Prostate gland (tissue), 2 donors: ENCODE measurements at places on chromosomes 3 and 15. TPM values are rescaled to one million over a fixed set of nuclear protein-coding genes. Genes with fewer than 3 reads are reported as not detected.

- H3K27me3 ChIP-seq = no peaks in the 10 kb centered on the region
- H3K27ac ChIP-seq = no peak overlapping the region
- H3K4me3 ChIP-seq = no peak overlapping the region
- no peaks in the 10 kb centered on the region for H3K36me3 ChIP-seq
- H3K4me1 ChIP-seq = no peaks in the 10 kb centered on the region
Measured at GRCh38 chr3:16216373-16216935, 42.0 kb downstream of the GALNT15 start.

DNA sequence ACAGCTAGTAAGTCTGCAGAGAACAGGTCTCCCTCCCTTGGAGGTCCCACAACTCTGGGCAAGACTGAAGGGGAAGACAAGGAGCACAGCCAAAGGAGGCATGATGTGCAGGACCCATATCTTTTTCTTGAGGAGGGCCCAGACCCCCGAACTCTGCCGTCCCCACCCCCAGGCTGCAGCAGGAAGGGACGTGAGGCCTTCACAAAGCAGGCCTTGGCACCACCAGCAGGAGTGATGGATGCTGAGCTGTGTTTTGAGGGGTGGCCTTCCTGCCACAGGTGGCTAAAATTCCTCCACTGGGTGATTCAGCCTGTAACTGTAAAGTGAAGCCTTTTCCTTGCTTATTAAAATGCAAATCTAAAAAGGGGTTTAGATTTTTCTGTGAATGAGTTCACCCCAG, 8.6 kb downstream of the PLA2G4D start:
- H3K27me3 ChIP-seq = no peaks in the 10 kb centered on the region
- H3K4me1 ChIP-seq = no peaks in the 10 kb centered on the region
- DNase-seq = no peak
- no peak overlapping the region for H3K27ac ChIP-seq

GRCh38 chr3:115248274-115248673, 101.2 kb upstream of the ZBTB20 start:
- H3K27ac ChIP-seq = no peak overlapping the region
- H3K27me3 ChIP-seq = no peaks in the 10 kb centered on the region
- no peak overlapping the region for H3K4me3 ChIP-seq
- DNase-seq = no peak
- H3K36me3 ChIP-seq = no peaks in the 10 kb centered on the region

GRCh38 chr15:66886686-66887273, 178.6 kb upstream of the SMAD3 start:
- H3K27ac ChIP-seq = no peak overlapping the region
- no peaks in the 10 kb centered on the region for H3K36me3 ChIP-seq
- no peaks in the 10 kb centered on the region for H3K27me3 ChIP-seq
- H3K4me3 ChIP-seq = no peak overlapping the region
- no peaks in the 10 kb centered on the region for H3K4me1 ChIP-seq

DNA sequence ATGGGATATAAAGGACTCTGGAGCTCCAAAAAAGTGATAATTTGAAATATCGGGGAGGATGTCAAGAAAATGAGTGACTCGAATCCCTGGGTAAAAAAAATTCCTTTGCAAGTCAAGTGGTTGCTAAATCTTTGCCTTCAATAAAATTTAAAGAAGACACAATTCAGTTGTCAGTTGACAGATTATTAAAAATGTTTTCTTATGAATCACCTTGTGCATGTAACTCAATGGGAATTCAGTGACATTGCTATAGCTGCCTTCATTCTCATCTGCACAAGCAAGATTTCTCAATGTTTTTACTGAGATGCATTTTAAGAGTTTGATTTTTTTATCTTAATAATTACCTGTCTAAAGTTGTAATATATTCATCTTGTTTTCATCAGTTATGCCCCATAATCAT, 264.0 kb upstream of the IL12A start:
- no peaks in the 10 kb centered on the region for H3K36me3 ChIP-seq
- H3K4me3 ChIP-seq = no peak overlapping the region
- H3K27me3 ChIP-seq = no peaks in the 10 kb centered on the region
- no peaks in the 10 kb centered on the region for H3K4me1 ChIP-seq
- no peak for DNase-seq
- no peak overlapping the region for H3K27ac ChIP-seq

DNA sequence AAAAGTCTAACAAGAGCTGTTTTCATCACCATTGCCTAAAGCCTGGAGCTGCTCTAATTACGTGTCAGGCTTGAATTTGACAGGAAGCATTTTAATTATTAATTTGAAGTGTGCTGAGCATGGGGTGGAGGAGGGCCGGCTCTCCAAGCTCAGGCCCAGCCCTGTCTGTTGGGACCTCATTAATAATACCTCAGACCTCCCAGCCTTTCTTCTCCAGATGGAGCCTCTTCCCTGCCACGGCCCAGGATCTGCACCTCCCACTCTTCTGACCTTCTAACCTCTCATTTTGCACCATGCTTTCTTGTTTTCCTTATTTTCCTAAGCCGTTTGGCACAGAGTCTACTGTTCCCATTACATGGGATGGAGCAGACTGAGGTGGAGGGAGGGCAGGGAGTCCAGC, 30.0 kb downstream of the INSYN1 start:
- no peak overlapping the region for H3K27ac ChIP-seq
- no peak for DNase-seq
- no peak overlapping the region for H3K4me3 ChIP-seq
- H3K27me3 ChIP-seq = no peaks in the 10 kb centered on the region
- no peaks in the 10 kb centered on the region for H3K4me1 ChIP-seq

DNA sequence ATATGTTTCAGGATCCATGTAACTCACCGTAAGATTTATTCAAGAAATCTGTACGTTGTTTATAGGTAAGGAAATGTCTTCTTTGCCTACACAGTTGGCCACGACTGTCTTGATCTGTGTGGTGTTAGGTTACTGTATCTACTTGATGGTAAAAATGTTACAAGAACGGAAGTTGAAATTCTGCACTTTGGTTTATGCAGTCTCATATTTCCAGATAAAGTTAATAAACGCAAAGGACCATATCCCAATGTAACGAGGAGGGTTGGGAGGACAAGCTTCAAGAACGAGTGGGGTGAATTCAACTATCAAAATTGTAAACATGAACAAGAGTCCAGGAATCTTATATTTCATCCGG, 1.0 kb downstream of the USF3 start:
- DNase-seq = no peak
- peak overlapping the region; percentile 100 for H3K27ac ChIP-seq
- no peaks in the 10 kb centered on the region for H3K4me1 ChIP-seq
- no peaks in the 10 kb centered on the region for H3K36me3 ChIP-seq
- no peaks in the 10 kb centered on the region for H3K27me3 ChIP-seq

DNA sequence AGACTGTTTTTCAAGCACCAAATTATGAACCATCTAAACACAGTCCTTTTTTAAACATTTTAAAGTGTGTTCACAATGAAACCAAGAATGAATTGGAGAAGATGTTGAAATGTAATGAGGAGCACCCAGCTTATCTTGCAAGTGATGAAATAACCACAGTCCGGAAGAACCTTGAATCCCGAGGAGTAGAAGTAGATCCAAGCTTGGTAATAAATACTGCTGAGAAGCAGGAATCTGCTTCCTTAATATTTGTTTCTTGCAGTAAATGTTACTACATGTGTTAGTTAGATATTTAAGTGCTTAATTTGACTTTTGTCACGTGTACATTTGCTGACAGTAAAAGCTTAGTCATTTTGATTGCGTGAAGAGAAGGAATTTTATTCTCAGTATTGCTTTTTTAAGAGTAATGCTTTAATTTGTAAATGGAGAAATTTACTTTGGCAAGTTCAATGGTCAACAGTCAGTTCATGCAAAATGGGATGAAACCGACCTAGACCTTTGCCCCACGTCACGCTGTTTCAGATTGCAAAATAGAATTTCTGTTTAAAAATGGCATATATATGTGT, 69.8 kb downstream of the OPA1 start:
- H3K27me3 ChIP-seq = no peaks in the 10 kb centered on the region
- no peak overlapping the region for H3K4me3 ChIP-seq
- H3K27ac ChIP-seq = no peak overlapping the region
- H3K4me1 ChIP-seq = no peaks in the 10 kb centered on the region
- DNase-seq = no peak
- no peaks in the 10 kb centered on the region for H3K36me3 ChIP-seq

- no peaks in the 10 kb centered on the region for H3K27me3 ChIP-seq
- H3K36me3 ChIP-seq = no peaks in the 10 kb centered on the region
- peaks cover 2% of the 10 kb centered on the region for H3K4me1 ChIP-seq
- DNase-seq = no peak
Measured at GRCh38 chr3:169548194-169548593, 115.3 kb downstream of the MECOM start.

- no peak for DNase-seq
- H3K4me1 ChIP-seq = peaks cover 4% of the 10 kb centered on the region
- no peaks in the 10 kb centered on the region for H3K27me3 ChIP-seq
- H3K4me3 ChIP-seq = no peak overlapping the region
- no peak overlapping the region for H3K27ac ChIP-seq
Measured at GRCh38 chr3:10007126-10007782, 19.0 kb upstream of the FANCD2 start.

GRCh38 chr15:79401301-79401700, 30.8 kb upstream of the MINAR1 start:
- H3K4me1 ChIP-seq = no peaks in the 10 kb centered on the region
- DNase-seq = no peak
- H3K36me3 ChIP-seq = no peaks in the 10 kb centered on the region

- H3K4me1 ChIP-seq = no peaks in the 10 kb centered on the region
- H3K36me3 ChIP-seq = no peaks in the 10 kb centered on the region
- H3K4me3 ChIP-seq = no peak overlapping the region
- DNase-seq = no peak
- no peaks in the 10 kb centered on the region for H3K27me3 ChIP-seq
- no peak overlapping the region for H3K27ac ChIP-seq
Measured at GRCh38 chr3:53287131-53287629, 31.4 kb upstream of the TKT start.

GRCh38 chr15:63231706-63232105, 42.3 kb downstream of the RAB8B start:
- no peak overlapping the region for H3K4me3 ChIP-seq
- no peaks in the 10 kb centered on the region for H3K4me1 ChIP-seq
- no peak for DNase-seq

DNA sequence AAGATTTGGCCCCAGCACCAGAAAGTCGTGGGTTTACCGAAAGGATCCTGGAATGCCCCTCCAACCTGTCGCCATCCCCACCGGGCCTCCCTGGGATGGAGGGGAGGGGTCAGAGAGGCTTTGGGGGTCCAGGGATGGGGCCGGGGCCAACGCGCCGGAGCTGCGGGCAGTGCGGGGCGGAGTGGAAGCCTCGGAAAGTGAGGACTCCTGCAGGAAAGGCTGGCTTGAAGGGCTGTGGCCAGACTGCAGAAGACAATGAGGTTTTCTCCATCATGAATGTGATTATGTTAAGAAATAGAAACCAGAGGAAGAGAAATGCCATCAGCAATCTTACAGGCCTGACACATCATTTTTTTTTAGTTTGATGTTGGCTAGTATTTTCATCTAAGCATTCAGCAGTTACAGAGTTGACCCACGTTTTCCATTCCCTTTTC, 738 bp downstream of the YEATS2 start:
- peak overlapping the region; percentile 88 for H3K27ac ChIP-seq
- H3K27me3 ChIP-seq = no peaks in the 10 kb centered on the region
- H3K36me3 ChIP-seq = no peaks in the 10 kb centered on the region
- peak overlapping the region; percentile 96 for H3K4me3 ChIP-seq
- H3K4me1 ChIP-seq = peaks cover 5% of the 10 kb centered on the region

DNA sequence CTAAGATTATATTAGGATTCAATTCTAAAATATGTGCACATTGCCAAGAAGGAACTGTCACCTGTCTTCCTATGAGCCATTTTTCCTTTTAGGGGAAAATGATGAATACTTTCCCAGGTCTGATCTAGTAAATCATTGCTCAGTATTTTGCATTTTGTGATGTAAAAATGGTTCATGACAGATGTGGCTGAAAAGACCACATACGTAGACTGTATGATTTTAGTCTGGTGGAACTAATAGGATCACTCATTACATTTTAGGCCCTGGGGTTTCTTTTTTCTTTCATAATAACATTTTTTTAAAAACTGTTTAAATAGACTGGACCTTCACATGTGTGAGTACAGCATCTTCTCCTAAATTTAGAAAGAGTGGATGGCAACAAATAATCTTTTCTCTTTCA, 201.7 kb upstream of the MLF1 start:
- no peaks in the 10 kb centered on the region for H3K27me3 ChIP-seq
- no peaks in the 10 kb centered on the region for H3K4me1 ChIP-seq
- H3K27ac ChIP-seq = no peak overlapping the region

- no peak for DNase-seq
- H3K4me3 ChIP-seq = no peak overlapping the region
- H3K27ac ChIP-seq = no peak overlapping the region
- no peaks in the 10 kb centered on the region for H3K4me1 ChIP-seq
- no peaks in the 10 kb centered on the region for H3K36me3 ChIP-seq
- H3K27me3 ChIP-seq = no peaks in the 10 kb centered on the region
Measured at GRCh38 chr3:174199696-174200095, 659.4 kb upstream of the NAALADL2 start.

DNA sequence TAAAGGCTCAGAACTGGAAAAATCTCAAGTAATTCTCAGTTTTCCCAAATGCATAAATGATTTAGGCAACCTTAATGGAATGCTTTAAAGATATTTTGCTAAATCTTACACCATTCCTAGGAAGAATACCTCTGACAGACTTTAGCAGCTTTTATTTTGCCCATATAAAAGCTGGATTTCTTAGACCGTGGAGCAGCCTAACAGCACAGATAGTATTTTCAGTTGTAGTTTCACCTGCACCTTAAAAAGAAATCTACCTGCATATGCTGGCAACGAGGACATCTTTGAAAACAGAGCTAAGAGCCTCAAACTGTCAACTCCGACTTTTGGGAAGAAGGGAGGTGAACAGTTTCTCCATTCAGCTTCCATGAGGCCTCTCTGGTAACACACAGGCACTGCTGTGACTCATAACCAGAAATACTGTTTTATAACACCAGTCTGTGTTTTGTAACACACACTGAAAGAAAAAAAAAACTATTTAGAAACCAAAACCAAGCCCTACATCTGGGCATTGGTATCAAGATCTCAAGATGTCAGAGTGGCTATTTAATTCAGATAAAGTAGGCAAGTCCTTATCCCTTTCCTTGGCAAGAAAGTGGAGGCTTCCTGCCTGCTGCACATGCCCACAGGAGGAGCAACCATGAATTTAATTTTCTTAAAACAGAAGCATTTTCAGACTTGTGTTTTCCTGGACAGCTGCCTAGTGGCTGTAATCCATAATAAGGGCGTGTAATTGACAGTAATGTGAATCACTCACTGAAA, 181.5 kb upstream of the ICE2 start:
- H3K4me3 ChIP-seq = no peak overlapping the region
- no peak overlapping the region for H3K27ac ChIP-seq
- H3K4me1 ChIP-seq = no peaks in the 10 kb centered on the region
- H3K36me3 ChIP-seq = no peaks in the 10 kb centered on the region
- H3K27me3 ChIP-seq = no peaks in the 10 kb centered on the region
- DNase-seq = no peak

The GP5 gene
- not detected for total RNA-seq

The RBMS3 gene
- total RNA-seq = 45.1 TPM

The SEMA3G gene
- 3.5 TPM for total RNA-seq

The RPP25 gene
- total RNA-seq = 17.6 TPM

The GNAT1 gene
- total RNA-seq = not detected

The BHLHE40 gene
- total RNA-seq = 32.3 TPM

The ISG20 gene
- 6.9 TPM for total RNA-seq

The IL5RA gene
- 7.6 TPM for total RNA-seq

The DIPK2A gene
- 58.8 TPM for total RNA-seq

The PRSS50 gene
- total RNA-seq = 0.80 TPM
